Pancreas (tissue), 10 donors: ENCODE measurements at places on chromosomes 5 and 9. TPM values are rescaled to one million over a fixed set of nuclear protein-coding genes. Genes with fewer than 3 reads are reported as not detected.

The TLX3 gene
- total RNA-seq, result not detected

DNA sequence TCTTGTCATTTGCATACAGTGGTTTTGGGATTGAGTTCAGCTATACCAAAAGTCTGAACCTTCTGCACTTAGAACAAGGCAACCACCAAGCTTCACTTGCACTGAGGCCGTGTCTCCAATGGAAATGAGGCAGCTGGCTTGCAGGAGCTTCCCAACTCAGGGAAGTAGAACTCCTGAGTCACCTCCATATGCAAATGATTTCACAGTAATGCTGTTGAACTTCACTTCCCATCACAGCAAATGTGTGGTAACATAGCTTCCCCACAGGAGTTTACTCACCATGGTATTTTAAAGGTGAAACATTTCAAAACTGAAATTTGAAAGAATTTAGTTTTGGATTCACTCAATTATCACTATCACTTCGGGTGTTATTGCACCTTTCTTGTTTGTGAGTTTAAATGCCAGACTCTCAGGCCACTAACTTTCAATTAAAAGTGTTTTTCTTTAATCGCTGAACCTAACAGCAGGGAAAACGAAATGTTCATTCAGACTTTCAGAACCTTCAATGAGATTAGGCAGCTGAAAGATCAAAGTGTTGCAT lies 9.0 kb downstream of the CD274 start:
- no peak for DNase-seq

The SHISAL2B gene
- total RNA-seq, result 4.4 TPM

- DNase-seq, result no peak
Measured at GRCh38 chr5:42691413-42691937, 65.1 kb upstream of the CCDC152 start.

DNA sequence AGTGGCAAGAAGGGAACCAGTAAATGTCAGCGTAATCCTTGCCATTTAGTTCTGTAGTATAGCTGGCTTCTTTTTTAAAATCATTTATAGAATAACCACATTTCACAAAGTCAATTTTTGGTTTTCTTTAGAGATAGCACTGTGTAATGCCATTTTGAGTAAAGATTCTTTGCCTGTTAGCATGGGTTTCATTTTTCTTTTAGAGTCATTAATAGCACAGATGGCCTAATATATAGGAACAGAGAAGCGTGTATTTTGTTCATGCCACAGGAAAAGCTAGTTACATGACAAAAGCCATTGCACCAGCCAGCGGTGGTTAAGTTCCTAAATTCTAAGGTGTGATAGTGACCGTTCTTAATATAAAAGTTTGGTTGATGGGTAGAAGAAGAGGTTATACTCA lies 1363.9 kb downstream of the MAT2B start:
- DNase-seq, result no peak

The HEMGN gene
- 0.09 TPM for total RNA-seq

- DNase-seq, result no peak
Measured at GRCh38 chr9:16120231-16120641, 567.4 kb downstream of the CCDC171 start.

The IL13 gene
- not detected for total RNA-seq

GRCh38 chr9:118569148-118569547 lies 800.1 kb downstream of the BRINP1 start:
- no peak for DNase-seq

DNA sequence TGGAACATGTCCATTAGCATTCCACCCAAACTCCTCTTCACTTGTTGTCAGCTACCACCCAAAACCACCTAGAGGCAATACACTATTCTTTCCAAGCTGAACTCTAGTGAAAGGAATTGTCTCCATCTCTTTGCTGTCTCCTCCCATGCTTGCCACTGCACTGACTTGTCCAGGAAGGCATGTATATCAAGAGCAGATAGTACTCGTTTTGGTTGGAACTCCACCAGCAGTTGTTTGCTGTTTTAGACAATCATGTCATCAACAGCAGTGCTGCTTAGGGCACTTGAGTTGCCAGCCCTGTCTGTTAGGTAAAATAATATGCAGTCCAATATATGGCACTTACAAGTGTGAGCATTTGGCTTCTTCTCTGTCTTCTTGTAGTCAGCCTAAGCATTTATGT lies 80.0 kb upstream of the SAP30L start:
- DNase-seq, result no peak

The PAEP gene
- total RNA-seq, result not detected

GRCh38 chr5:166909040-166909439 lies 1382.4 kb upstream of the WWC1 start:
- no peak for DNase-seq

The UCK1 gene
- total RNA-seq, result 17.8 TPM

- DNase-seq, result no peak
Measured at GRCh38 chr5:139082813-139083498, 115.2 kb downstream of the SIL1 start.

The IFNB1 gene
- total RNA-seq, result not detected

GRCh38 chr5:96963267-96963666 lies 27.4 kb downstream of the LNPEP start:
- no peak for DNase-seq

DNA sequence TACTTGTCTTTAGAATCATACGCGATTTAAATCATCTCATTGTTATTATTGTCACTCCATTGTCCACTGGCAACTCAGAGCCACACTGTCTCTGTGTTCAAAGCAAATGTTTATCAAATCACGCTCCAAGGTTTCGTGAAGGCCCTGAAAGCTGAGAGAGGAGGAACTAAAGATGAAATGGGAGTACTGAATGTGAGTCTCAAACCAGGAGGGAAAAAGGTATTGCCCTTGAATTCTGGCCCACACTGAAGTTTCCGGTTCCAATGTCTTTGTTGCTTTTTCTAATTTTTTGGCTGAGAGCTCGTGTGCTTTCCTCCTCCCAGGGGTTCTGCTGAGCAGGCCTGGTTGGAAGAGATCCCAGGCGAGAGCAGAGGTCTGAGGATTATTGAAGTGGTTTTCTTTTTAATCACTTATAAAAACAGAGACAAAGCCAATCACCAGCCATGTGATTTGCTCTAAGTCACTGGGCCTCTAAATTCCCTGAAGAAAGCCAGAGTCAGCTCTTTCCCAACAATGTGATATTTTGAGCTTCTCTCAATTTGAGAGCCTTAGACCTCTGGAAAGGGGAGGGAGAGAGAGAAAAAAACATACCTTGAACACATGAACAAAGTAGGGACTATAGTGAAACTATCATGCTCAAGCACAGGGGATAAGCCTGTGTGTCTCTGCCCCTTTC lies 420.8 kb upstream of the GRAMD2B start:
- peak; percentile 25 for DNase-seq

- DNase-seq, result no peak
Measured at GRCh38 chr9:23011669-23012068, 565.0 kb downstream of the DMRTA1 start.

DNA sequence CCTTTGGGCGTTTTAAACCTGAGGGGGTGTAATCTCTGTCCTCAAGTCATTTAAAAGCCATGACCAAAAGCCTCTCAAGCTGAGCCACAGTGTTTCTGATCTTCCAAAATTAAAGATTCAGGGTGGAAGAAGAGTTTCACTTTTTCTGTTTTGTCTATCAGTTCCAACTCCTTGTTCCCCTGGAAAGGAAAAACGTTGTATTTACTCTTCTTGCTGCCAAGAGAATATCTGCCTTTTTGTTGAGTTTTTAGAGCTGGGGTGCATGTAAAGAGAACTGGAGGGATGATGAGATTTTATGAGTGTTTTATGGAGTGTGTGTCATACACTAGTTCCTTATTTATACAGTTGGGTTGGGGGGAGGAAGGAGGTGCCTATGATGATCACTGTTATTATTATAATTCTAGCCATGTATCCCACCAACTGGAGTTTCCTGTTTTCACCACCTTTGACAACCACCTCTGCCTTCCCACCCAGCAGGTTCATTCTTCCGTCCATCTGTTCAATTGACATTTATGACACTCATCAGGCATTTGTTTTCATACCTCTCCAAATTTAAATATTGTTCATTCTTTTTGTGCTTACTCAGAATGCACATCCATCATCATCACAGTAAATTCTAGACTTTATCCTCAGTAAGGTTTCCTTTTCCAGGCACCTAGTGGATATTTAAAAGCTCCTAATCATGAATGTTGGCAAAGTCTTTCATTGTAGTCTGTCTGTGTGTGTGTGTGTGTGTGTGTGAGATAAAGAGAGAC lies 97.9 kb upstream of the MPDZ start:
- DNase-seq, result no peak

DNA sequence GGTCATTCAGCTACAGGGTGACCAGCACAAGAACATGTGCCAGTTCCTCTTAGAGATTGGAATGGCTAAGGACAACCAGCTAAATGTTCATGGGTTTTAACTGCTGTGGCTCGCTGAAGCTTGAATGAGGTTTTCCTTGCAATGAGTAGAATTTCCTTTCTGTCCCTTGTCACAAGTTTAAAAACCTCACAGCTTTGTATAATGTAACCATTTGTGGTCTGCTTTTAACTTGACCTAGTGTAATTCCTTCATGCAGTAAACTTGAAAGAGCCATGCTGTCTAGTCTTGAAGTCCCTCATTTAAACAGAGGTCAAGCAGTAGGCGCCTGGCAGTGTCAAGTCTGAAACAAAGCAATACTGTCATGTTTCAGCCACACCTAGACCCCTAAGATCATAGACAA lies 181.3 kb upstream of the DMRT1 start:
- DNase-seq, result no peak

The GFRA3 gene
- 1.0 TPM for total RNA-seq

DNA sequence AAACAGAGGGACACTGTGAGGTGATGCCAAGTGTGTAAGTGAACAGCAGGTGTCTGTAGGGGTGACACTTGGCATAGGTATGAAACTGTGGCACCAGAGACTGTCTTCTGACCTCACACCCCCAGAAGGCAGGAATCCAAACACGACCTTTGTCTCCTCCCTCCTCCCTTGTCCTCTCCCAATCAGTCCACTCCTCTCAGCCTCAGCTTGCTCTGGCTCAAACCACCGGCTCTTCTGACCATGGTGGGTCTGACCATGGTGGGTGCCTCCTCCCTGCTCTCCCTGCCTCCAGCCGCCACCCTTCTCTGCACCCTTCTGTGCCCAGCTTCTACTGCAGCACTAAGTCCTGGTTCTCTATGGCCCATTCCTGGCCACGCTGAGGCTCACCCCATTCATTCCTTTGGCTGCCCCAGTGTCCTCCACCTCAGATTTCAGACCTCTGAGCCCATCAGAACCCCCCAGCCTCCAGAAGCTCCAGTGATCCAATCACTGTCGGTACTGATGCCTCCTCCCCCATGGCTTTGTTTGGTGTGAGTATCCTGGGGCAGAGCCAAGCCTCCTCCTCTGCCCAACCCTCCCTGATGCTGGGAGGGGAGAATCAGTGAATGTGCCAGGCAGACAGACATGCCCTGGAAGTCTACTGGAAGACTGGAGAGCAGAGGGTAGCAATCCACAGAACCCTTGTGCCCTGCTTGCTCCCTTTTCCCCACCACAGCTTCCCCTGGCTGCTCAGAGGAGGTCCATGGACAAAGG lies 1.7 kb upstream of the ARID3C start:
- no peak for DNase-seq

The TLE1 gene
- total RNA-seq, result 38.9 TPM

DNA sequence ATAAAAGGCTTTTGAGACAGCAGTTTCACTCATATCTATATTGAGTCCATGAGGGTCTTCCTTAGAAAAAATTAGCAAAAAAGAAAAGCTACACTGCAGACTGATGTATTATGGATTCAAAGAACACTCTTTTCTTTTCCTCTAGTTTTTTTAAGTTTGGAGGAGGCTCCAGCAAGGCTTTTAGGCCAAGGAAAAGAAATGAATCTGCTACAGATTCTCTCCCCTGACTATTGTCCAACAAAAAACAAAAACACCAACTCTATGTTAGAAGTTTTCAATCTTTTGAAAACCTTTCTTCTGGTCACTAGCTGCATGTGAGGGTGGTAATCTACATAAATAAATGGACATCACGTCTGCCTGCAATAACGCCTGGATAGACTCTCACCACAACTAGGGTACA lies 310.4 kb downstream of the ARL15 start:
- DNase-seq, result no peak

DNA sequence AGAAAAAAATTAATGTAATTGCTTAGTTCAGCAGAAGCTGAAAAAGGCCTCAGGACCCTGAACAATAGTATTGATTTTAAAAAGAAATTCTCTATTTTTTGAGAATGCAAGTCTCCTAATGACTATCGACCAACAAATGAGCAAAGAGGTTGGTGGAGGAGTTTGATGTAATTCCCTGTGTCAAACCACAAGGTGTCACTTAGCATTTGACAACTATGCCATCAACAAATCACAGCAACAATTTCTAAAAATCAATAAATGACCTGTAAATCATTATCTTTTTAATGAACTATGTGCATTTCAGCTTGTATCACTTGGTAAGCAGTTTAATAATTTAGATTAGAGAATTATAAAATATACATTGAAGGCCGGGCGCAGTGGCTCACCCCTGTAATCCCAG lies 133.7 kb downstream of the PRELID2 start:
- DNase-seq, result no peak

DNA sequence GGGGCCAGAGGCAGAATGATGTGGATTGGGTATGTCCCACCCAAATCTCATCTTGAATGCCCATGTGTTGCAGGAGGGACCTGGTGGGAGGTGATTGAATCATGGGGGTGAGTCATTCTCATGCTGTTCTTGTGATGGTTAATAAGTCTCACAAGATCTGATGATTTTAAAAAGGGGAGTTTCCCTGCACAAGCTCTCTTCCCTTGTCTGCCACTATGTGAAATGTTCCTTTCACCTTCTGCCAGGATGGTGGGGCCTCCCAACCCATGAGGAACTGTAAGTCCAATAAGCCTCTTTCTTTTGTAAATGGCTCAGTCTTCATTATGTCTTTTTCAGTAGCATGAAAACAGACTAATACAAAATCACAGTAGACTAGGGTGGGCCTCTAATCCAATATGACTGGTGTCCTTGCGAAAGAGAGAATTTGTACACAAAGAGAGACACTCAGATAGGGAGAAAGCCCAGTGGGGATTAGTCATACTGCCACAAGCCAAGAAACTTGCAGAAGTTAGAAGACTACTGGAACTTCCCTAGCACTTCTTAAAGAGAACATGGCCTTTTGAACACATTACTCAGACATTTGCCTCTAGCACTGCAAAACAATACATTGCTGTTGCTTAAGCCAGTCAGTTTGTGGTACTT lies 68.4 kb downstream of the ANXA1 start:
- no peak for DNase-seq

- peak; percentile 36 for DNase-seq
Measured at GRCh38 chr5:112885001-112885400, 23.9 kb downstream of the SRP19 start.

- no peak for DNase-seq
Measured at GRCh38 chr5:151060742-151061141, 20.1 kb downstream of the TNIP1 start.

DNA sequence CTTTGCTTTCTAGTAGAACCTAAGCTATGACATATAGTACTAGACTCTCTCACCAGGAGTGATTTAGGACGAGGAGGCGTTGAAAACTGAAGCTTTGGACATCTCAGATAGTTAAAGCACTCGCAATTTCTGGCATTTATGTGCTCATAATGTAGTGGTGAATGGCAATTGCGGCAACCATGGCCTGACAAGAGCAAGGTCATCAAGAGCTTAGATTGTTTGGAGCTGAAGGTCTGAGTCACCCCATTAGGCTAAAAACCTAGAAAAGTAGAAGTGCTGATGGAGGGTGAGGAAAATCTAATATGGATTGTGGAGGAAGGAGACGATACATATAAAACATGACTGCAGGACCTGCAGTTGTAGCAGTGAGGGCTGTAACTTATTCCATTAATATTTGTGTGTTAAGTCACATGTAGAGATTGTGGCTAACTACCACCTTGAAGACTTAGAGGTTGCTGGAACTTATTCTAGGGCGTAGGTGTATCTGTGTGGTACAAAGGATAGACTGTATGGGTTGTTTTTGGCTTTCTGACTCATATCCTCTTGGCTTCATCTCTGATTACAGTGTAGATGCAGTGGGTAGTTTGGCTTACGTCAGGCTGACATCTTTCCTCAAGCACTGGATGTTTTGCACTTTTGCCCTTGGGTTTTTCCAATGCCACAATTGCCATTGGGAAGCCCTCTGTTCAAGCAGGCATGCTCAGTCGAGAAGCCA lies 138.9 kb upstream of the CDKN2B start:
- no peak for DNase-seq
